Dorsolateral prefrontal cortex (tissue), 122 donors: ENCODE measurements at places on chromosomes 1 and 21.

- DNase-seq, result no peak
These were observed 6.9 kb downstream of the LMNA start for GRCh38 chr1:156121457-156121856.

DNA sequence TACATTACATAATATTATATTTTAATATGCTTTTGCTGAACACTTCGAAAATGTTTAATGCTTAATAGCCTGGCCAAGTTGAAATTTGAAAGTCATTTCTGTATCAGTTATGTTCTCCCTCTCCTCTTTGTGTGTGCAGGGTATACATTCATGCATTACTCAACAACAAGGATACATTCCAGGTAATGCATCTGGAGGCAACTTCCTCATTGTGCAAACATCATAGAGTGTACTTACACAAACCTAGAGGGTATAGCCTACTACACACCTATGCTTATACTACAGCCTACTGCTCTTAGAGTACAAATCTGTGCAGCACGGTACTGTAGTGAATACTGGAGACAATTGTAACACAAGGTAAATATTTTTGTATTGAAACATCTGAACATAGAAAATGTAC lies 407.3 kb downstream of the MRPL39 start:
- DNase-seq, result no peak

- no peak for DNase-seq
These were observed 213.0 kb upstream of the CACYBP start for GRCh38 chr1:174786760-174787159.

GRCh38 chr1:24932725-24933294 lies 2.7 kb upstream of the RUNX3 start:
- DNase-seq, result no peak

DNA sequence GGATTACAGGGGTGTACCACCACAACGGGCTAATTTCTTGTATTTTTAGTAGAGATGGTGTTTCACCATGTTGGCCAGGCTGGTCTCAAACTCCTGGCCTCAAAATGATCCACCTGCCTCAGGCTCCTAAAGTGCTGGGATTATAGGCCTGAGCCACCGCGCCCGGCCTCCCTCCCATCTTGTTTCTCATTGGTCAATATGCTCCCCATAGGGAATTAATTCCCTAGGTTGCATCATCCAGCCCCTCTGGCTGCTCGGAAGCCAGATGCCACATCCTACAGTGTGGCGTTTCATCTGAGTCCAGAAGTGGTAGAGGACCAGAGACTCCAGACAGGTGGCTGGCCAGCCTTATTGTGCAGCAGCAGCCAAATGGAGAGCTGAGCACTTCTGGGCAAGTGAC lies 11.5 kb upstream of the VASH2 start:
- no peak for DNase-seq

- no peak for DNase-seq
These were observed 158.4 kb upstream of the CD34 start for GRCh38 chr1:208069317-208069716.
